ENCODE measurements at places on chromosomes 3 and 15.

- peak; percentile 91 for DNase-seq
Observed at GRCh38 chr3:16511681-16512434, 1.6 kb downstream of the RFTN1 start.

DNA sequence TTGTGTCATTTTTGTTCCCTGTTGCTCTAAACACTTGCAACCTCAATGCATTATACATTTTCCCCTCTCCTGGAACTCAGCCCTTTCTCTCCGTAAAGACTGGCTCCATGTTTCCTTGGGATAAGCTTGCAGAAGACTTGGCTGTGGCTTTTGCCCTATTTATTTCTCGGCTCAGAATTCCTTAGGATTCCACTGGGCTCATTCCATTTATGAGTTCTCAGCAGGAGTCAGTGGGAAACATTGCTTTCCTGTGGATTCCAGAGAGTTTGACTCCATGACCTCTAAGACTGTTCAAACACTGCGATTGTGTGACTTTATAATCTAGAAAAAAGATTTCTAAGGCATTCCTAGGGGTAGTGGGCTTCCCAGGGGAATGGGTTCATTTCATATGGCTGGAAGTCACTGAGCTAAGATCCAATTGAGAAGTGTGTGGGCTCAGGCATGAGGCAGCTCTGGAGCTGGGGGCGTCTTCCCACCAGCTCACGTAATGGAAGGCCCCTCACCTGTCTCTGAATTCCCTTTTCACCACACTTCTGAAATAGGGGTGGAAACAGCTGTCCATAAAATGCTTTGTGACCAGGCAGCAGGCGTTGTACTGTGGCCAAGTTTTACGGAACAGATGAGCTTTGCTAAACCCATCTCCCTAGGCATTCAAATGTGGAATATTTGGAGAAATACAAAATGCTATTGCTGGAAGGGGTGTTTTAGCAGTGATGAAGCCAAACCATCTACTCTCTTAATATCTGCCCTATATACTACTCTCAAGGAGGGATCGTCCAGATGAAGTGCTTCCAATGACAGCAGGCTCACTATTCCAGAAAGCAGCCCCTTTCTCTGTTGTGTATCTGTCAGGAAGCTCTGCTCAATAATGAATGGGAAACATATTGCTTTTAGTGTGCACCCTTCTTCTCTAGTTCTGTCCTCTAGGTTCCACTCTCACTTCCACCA lies 91.8 kb upstream of the BCL6 start:
- DNase-seq: peak; percentile 49

GRCh38 chr15:41340189-41340695 lies 7.6 kb downstream of the NUSAP1 start:
- no peak for DNase-seq

GRCh38 chr3:172799246-172799645 lies 48.7 kb downstream of the ECT2 start:
- DNase-seq: no peak

- DNase-seq: peak; percentile 71
Observed at GRCh38 chr15:74489518-74490338, 28.8 kb upstream of the UBL7 start.

GRCh38 chr3:55555873-55556618 lies 68.9 kb upstream of the WNT5A start:
- no peak for DNase-seq

DNA sequence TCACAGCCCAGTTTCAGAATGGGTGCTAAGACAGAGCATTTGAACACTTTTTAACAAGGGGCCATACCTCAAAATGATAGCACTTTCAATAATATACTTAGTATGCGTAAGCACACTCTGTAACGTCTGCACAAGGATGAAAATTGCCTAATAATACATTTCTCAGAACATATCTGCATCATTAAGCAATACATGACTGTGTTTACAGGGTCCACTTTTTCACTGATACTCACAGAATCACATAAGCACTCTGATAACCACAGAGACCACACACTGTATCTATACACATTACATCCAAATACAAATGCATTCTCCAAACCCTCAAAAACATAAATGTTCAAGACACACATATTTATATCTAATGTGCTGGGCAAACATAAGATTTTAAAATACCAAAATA lies 79.8 kb downstream of the NR1I2 start:
- no peak for DNase-seq

DNA sequence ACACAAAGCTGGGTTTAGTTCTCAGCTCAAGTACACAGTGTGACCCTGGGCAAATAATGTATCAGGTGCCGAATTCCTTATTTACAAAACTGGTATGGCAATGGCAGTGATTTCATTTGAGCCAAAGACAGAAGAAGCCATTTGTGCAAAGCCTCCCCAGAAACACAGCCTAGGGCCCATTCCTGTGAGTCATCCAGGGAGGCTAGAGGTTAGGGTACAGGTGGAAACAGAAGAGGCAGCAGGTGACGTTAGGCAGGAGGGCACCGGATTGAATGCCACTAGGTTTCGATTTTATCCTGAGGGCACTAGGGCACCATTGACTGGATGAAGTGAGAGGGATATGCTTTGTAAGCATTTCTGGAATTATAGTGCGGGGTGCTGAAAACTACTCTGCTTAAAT lies 766.9 kb upstream of the NR2F2 start:
- DNase-seq: no peak

GRCh38 chr3:128498127-128498626 lies 5.2 kb upstream of the GATA2 start:
- DNase-seq: no peak

- no peak for DNase-seq
Observed at GRCh38 chr3:71849681-71850080, 64.7 kb upstream of the PROK2 start.

- DNase-seq: no peak
Observed at GRCh38 chr3:129621626-129622225, 15.2 kb upstream of the PLXND1 start.

DNA sequence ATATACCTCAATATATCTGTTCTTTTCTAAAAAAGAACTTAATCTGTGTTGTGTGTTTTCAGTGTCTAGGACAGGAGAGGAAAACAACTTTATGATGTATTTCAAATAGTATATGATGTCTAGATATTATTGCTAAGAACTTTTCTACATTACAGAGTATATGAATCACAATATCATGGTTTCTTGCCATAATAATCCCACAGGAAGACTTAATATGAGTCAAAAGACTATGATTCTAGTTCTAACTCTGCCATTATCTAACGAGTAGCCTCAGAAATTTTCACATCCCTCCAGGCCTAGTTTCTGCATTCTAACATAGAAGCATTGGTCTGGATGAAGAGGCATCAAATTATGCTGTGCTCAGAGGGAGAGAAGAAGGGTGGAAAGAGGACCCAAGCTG lies 107.7 kb upstream of the SPRED1 start:
- DNase-seq: no peak

GRCh38 chr3:35649405-35649804 lies 10.1 kb downstream of the ARPP21 start:
- DNase-seq: no peak

GRCh38 chr15:24659622-24660021 lies 16.0 kb upstream of the NPAP1 start:
- peak; percentile 6 for DNase-seq

DNA sequence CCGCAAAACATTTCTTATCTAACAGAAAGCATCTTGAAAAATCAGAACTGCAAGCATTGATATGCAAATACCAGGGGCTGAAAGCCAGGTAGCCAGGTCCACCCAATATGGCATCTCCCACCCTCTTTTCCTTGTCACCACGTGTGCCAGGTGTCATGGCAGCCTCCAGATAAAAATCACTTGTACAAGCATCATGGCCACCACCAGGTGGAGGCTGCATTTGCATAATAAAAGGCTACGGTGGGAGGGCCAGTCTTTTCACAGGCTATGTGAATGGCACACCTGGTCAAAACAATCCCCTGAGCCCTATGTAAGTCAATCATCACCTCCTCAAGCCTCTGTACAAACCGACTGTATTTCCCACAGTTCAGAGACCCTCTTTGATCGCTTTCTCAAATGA lies 1233.1 kb upstream of the ALCAM start:
- no peak for DNase-seq

GRCh38 chr3:155426524-155427230 lies 133.2 kb upstream of the STRIT1 start:
- no peak for DNase-seq

GRCh38 chr3:167172377-167172776 lies 207.7 kb downstream of the ZBBX start:
- no peak for DNase-seq

GRCh38 chr15:62601777-62602545 lies 436.9 kb upstream of the C2CD4B start:
- DNase-seq: peak; percentile 31

GRCh38 chr15:51348688-51349087 lies 7.2 kb downstream of the GLDN start:
- DNase-seq: peak; percentile 20

- no peak for DNase-seq
Observed at GRCh38 chr3:177287231-177287630, 89.9 kb upstream of the TBL1XR1 start.

- no peak for DNase-seq
Observed at GRCh38 chr3:127886231-127886955, 28.6 kb upstream of the KBTBD12 start.

GRCh38 chr3:162865466-162865865 lies 1368.9 kb downstream of the OTOL1 start:
- DNase-seq: no peak

DNA sequence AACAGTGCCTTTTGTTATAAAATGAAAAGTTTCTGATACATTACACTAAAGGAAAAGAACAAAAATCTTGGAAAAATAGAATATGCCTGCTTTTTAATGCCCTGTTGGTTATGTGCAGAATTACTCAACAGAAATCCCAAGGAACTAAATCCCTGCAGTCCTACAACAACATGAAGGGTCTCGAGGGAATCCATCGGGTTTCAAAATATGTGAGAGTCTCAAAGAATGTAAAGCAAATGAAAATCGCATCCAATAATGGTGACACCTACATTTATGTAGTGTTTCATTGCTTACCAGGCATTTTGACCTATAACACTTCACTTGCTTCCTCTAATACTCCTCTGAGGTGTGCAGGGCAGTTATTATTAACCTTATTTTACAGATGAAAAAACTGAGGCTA lies 411.3 kb downstream of the FOXP1 start:
- DNase-seq: no peak

DNA sequence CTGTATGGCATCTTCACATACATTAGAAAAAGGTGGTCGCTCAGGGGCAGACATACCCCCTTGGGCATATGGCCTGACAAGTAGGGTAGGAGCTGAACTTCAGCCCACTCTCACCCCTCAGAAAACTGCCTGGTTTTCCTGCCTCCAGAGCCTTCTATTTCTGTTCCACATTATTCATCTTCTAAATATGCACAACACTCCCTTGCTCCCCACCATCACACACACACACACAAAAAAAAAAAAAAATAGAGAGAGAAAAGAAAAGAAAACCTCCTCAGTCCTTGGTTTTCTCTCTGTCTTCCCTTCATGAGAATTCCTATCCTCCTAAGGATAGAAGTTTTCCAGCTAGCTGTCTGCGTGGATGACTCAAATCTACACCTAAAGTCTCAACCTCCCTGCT lies 5.6 kb upstream of the ROPN1 start:
- no peak for DNase-seq

- DNase-seq: no peak
Observed at GRCh38 chr15:101461097-101461496, 28.4 kb downstream of the PCSK6 start.

GRCh38 chr3:127990051-127990450 lies 62.2 kb upstream of the SEC61A1 start:
- no peak for DNase-seq

DNA sequence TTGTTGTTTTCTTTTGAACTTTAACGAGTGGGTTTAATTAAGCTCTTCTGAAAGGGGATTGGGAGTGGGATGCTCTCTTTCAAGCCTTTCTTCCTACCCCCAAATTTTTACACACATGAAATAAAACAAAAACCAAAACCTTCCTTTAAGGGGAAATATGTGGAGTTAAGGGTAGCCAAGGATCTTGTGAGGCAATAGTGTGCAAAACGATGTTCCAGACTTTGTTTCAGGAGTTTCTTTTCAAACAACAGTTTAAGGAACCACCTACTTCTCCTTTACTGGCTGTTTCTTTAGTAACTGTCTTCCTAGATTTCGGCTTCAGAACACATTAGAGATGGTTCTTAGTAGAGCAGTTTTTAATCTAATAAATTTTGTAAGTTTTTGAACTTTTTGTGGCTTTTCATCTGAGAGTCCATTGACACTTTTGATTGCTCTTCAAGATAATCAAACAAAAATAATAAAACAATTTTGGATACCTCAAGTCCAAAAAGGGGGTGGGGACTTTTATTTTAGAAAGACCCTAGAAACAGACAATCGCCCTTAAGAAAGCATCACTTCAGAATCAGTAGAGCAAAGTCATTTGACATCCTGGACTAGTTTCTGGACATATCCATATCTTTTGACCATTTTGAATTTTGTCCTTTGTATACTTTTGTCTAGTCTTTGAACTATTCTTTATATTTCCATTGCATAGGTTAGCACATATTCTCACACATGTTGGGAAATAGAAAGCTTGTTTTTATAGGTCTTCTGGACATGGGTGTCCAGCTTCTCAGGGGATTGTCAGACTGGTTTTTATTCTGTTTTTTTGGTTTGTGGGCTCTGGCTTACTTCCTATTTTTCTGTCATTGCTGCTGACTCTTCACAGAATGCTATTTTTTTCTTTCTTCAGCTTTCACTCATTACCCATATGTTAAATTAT lies 6.0 kb downstream of the DIPK2A start:
- DNase-seq: peak; percentile 37

DNA sequence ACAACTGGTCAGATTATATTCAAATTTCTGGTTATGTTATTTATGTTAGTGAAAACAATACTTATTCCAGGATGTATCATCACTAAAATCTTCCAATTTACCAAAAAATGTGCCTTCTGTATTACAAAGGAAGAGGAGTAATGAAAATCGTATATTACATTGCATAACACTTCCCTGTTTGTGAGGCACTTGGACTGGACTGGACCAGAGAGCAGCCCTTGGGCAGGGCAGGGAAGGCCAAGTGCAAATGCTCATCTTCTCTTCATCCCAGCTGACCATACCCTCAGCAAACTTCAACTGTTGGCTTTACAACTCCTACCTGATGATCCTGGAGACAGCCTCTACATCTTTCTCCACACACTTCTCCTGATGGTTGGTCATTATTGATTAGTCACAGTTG lies 285.7 kb upstream of the MME start:
- no peak for DNase-seq

DNA sequence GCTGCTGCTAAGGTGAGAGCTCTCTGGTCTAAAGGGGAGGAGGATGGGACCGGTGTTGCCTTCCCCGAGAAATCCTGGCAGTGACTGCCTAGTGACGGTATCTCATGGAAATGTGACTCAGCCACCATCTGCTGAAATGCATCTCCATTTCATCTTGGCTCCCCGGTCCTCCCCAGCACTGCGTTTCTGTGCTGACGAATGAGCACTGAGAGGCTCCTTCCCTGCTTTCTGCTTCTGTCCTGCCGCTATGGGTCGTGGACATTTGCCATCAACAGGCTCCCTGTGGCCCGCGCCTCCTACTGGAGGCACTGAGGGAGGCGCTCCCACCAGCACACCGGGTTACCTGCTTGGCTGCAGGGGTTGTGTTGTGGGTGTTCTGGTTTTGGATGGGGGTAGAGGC lies 13.5 kb upstream of the SEC13 start:
- no peak for DNase-seq

- no peak for DNase-seq
Observed at GRCh38 chr3:105527949-105528348, 161.2 kb downstream of the ALCAM start.

GRCh38 chr3:30548600-30548999 lies 57.8 kb upstream of the TGFBR2 start:
- no peak for DNase-seq

- DNase-seq: no peak
Observed at GRCh38 chr3:2024713-2025112, 74.0 kb upstream of the CNTN4 start.

- no peak for DNase-seq
Observed at GRCh38 chr3:23697416-23697815, 108.3 kb upstream of the UBE2E1 start.

GRCh38 chr15:88401996-88402656 lies 65.1 kb downstream of the MRPL46 start:
- DNase-seq: peak; percentile 27

Data from astrocyte of the hippocampus (primary cell).